8988T (cell line): ENCODE measurements at places on chromosomes 11 and 22.

GRCh38 chr11:83583757-83584366 lies 297.7 kb upstream of the CCDC90B start:
- DNase-seq, result no peak

DNA sequence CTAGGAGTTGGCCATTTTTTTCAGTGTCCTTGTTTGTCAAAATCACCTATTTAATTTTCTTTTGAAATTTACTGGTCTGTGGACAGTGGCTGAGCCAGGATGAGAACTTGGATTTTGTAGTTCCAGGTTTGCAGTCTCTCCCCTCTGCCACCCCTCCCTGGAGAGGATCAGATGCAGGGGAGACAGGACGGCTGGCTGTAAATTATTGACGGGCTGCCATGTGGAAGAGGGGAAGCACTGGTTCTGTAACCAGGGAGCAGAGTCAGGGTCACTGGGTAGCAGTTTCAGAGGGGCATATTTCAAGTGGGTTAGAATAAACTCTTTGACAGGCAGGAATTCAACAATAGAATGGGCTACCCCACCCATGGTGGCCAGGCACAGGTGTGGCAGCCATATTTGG lies 20.6 kb upstream of the YWHAH start:
- no peak for DNase-seq

GRCh38 chr11:62140304-62141110 lies 16.7 kb downstream of the INCENP start:
- DNase-seq, result no peak

DNA sequence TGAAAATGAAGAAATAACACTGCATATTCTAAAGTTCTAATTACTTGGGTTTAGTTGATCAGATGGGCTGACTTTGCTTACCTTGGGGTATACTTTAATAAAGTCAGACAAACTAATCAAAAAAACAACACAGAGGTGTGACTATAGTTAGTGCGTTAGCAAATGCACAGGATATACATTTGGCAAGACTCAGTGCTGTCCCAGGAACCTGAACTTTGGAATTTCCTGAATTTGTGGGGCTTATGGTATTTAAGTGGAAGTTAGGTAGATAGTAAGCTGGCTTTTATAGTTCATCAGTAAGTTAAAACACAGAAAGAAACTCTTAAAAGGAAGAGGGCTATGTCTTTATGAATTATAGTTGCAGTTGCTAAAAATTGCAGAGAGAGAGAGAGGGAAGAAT lies 302.6 kb upstream of the DDI1 start:
- no peak for DNase-seq

DNA sequence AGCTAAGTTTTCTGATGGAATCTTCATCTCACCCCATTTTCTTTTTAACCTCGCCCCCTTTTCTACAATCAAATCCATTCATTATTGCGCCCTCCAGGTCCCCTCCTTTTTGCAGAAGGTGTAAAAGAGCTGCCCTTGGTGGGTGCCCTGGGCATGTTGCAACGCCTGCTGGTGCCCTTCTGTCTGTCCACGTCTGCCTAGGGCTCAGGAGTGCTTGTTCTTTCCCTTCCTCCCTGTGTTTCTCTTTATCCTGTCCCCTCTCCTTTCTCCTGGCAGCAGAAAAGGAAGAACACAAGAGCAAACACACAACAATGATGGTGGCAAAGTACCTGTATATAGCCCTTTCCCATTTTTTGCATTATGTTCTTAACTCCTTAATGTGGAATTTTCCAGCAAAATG lies 6.2 kb upstream of the TLCD5 start:
- DNase-seq, result no peak

- DNase-seq, result no peak
Measured at GRCh38 chr22:20312396-20313191, 7.3 kb downstream of the DGCR6L start.

DNA sequence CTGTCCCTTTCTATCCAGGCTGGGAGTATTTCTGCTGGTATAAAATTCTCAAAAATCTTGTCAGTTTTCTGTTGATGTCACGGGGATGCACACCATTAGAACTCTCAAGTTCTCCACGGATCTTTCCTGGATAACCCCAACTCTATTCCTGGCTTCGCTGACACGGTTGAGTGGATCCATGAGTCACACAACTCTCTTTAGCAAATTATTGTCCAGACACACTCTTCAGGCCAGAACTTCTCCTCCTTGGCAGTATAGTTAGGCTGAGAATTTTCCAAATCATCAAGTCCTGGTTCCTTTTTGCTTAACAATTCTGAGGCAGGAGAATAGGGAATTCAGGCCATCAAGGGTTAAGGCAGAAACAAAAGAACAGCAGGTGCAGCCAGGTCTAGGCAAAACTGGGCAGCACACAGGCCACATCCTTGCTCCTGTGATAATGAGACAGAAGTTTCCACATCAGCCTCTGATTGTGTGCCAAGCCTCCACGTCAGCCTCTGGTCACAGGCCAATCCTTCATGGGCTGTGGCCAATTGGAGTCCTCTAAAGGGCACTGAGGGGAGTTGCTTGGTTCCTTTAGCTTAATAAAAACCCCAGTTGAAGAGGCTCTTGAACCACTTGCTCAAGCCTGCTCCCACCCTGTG lies 5.7 kb upstream of the ACAT1 start:
- no peak for DNase-seq

DNA sequence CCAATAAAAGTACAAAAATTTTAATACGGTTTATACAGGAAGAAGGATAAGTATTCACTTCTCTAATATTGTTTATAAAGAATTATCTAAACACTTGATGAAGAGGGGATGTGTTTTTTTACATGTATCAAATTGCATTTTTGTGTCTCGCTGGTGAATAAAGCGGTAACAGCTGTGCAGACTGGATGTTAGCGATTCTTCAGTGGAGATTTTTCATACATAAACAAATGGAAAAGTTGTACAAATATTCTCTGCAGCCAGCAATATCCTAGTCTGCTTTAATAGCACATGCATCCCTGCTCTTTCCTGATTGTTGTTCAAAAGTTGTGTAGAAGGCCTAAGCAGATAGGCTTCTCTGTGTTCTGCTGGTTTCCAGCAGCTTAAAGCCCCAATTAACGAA lies 369.3 kb downstream of the SOX6 start:
- no peak for DNase-seq

DNA sequence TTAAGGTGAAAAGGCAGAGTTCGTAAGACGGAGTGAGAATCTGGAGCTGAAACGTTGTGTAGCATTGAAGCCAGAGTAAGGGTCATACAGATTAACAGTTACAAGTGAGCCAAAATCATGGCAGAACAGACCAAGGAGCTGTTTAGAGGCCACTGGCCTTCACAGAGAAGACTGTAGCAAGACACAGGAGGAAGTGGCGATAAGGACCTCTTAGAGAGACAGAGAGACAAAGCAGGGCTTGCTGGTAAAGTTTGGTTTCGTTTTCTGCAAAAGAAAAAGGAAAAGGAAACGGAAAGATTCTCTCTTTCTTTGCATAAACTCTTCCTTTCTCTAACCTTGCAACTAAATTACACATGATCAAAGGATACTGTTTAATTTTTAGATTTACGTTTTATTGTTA lies 83.0 kb downstream of the AASDHPPT start:
- DNase-seq, result no peak

DNA sequence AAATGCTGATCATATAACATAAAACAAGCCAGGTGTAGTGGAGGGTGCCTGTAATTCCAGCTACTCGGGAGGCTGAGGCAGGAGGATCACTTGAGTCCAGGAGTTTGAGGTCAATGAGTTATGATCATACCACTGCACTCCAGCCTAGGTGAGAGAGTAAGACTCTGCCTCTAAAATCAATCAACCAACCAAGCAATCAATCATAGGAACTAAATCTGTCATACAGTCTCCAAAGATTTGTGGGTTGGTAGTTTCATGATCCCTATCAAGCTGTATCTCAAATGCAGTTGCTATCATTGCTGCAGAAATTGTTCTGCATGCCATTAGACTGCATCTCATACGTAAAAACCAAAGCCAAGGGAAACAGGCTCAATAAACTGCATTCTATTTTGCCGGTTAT lies 33.1 kb downstream of the NARS2 start:
- no peak for DNase-seq

DNA sequence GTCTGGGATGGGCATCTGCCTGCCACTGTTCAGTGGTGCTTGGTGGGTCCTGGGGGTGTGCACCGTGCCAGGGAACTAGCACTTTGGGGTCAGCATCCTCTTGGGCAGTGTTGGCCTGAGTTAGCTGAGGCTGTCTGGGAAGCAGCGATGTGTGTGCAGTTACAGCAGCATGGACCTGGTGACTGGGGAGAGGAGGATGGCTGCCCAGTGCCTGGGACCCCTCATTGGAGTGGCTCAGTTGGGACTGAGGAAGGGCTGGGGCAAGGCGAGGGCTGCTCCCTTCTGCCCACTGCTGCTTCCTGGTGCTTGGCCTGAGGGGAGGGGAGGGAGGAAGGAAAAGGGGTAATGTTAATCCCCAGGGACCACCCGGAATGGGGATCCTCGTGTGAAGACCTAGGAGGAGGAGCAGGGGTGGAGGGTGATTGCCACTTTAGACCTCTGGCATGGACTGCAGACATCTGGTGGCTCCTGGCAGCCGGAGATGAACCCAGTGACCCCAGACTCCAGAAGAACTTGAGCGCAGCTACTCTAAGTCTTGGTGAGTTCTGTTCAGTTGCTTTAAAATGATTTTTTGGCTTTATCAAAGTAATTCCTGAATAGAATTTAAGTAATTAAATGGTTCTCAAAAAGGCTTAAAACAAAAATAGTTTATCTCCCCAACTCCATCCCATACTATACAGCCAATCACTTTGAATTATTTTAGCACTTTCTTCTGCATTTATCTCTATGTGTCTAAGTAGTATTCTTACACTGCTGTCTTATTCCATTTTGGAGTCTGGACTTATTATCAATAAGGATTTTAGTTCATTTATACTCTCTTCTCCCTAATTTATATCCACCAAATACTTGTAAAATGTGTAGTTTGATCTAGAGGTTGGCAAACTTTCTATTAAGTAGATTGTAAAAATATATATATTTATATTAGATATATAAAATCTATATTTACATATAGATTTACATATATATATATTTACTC lies 15.4 kb upstream of the TMEM191C start:
- no peak for DNase-seq
